HL-60 (cell line): ENCODE measurements at places on chromosomes 12 and 14.

- DNase-seq = no peak
These were observed 383.4 kb downstream of the PAWR start for GRCh38 chr12:79307340-79307739.

DNA sequence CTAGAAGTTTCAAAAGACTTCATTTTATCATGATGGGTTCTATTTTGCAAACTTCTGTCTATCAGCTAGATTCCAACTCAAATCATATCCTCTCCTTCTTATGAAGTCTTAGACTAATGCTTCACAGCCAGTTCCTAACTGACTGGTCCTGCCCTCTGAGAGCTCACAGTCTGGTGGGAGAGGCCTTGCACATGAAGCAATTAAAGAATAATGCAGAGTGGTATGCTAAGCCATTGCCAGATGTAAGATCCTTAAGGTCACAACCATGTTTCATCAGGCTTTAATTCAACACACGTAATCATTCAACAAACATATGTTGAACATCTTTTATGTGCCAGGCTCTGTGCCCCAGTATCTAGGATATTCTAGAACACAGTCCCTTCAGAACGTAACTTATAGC, 125.8 kb upstream of the TMPO start:
- DNase-seq = no peak

- no peak for DNase-seq
These were observed 14.0 kb downstream of the GPR68 start for GRCh38 chr14:91230397-91231035.

- no peak for DNase-seq
These were observed 524.8 kb downstream of the FUT8 start for GRCh38 chr14:65937079-65937959.

DNA sequence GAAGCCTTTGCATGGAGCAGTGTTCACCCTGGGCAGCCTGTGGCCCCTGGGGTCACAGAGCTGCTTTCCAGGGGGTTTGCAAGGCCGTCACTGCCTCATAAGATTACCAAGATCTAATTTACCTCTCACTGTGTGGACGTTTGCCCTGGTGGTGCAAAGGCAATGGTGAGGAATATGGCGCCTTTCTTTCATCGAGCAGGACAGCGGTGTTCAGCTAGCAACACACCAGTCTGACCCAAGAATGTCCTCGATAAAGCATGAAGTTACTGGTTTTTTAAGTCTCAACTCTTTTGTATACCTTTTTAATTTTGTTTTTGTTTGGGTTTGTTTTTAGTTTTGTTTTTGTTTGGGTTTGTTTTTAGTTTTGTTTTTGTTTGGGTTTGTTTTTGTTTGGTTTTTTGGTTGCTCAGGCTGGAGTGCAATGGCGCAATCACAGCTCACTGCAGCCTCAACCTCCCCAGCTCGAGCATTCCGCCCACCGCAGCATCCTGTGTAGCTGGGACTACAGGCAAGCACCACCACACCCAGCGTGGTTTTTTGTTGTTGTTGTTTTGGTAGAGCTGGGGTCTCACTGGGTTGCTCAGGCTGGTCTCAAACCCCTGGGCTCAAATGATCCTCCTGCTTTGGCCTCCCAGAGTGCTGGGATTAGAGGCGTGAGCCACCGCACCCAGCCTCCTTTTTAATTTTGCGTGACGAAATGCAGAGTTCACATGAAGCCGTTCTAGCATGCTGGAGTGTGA, 57.9 kb downstream of the PPP2R5C start:
- no peak for DNase-seq

DNA sequence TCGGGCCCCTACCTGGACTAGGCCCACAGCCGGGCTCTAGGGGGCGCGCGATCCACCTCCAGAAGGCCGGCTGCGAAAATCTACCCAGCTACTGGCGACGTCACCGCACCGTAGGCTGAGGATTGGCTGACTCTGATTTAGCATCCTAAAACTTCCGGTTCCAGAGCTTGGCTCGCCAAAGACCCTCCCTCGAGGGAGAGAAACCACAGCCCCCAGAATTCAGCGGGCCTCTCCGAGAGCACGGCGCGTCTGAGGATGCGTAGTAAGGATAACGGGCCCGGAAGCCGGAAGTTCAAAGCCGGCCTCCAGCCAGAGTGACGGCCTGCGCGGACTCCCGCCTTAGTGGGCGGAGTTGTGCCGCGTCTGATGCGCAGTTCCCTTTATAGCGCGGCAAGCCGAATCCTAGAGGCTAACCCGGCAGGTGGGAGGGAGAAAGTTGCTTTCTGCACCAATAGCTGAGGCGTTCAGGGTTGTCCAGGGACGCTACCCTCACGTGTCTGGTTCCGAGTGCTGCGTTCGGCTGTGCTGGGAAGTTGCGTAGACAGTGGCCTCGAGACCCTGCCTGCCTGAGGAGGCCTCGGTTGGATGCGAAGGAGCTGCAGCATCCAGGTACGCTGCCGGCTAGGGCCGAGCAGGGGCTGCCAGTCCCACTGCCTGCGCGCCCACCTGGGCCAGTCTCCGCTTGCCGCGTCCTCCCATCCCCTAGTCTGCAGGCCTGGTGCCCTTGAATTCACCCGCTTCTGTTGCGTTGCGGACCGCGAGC, at the start of gene COX14:
Gene COX14 (plus strand): TSS at position 544 of the 763 bp plus-strand sequence. CDS start 7,808 bp downstream, outside the sequence.
- DNase-seq = peak; percentile 98

GRCh38 chr12:3938042-3938544, 64.9 kb upstream of the PARP11 start:
- no peak for DNase-seq

DNA sequence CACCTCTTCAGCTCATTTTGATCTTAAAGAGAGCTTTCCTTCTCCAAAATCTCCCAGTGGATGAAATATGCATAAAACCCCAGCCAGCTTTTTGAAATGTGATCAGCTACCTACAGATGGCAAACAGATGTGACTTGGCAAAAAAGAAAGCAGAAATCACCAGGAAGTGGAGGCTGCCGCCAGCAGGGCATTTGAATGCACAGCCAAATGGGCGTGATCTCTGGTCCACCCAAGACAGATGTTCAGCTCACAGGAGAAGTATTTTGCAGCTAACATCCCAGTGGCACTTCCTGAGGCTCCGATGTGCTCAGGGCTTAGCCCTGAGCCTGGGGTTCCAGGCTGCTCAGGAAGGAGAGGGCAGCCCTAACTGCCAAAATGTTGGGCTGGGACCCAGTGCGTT, 78.3 kb downstream of the LGMN start:
- peak; percentile 82 for DNase-seq

DNA sequence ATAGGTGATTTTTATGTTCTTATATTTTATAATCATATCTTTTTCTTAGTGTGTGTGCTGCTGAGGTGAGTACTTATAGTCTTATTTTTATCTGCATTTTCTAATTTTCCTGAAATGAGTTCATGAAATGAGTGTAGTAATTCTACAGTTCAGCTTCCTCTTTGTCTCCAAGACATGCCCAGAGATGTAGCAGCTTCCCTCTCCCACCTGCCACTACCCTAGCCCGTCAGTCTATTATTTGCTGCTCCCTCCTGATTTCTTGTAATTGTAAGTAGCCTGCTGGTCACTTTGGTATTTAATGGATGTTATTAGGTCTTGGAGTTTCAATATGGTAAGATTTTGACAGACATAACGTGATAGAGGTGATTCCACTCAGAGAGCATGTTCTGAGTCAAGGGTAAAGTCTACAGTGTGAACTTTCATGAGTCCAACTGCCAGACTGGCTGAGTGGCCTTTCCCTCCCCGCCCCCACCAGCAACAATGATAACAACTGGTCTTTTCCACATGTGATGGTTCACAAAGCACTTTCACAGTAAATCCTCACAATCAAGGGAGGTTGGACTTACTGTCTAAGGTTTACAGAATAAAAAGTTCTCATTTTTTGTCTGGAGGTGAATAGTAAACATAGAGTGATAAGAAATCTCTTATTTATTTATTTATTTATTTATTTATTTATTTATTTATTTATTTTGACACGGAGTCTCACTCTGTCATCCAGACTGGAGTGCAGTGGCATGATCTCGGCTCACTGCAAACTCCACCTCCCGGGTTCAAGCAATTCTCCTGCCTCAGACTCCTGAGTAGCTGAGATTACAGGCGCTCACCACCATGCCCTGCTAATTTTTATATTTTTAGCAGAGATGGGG, 4.2 kb upstream of the RIPK3 start:
- no peak for DNase-seq

- DNase-seq = peak; percentile 54
These were observed 201.9 kb upstream of the FOXN3 start for GRCh38 chr14:89618811-89619551.

DNA sequence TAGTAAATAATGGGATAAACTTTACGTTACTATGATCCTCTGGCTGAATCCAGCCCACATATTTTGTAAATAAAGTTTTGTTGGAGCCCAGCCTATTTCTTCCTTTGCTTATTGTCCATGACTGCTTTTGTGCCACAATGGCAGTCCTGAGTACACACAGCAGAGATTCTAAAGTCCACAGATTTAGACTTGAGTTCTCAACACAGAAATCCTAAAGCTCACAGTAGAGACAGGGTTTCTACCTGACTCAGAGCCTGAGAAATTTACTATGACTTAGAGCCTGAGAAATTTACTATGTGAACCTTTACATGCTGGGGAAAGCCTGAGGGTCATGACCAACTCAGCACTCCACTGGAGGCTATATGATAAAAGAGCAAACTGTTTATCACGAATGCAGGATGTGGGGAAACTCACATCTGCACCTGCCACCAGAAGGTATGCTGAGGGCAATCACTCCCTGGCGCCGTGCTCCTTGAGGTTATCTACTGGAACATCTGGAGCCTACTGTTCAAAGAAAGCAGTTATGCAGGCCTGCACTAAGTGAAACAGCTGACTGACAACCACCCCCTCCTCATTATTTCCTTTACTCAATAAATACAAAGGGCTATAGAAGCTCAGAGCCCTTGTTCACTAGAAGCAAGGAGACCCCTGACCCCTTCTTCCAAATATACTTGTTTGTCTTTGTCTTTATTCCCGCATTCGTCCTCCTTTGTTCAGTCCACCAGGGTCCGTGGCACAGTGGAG, 52.6 kb upstream of the BICD1 start:
- no peak for DNase-seq

DNA sequence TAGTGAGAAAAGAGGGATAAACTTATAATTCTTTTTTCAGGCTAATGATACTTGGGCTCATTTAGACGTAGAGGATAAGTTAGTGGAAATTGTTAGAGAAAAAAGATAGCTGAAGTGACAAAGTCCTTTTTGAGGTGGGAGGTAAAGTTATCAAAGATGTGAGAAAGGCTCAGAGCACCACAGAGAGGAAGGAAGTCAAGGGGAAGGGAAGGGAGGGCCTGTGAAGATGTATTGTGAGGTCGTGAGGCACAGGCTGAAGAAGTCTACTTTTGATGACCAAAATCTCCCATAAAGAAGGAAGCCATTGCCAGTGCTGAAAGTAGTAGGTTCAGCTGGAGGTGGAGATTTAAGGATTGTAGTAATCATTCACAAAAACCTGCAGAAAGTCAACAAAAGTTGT, 19.4 kb upstream of the PTGDR start:
- no peak for DNase-seq

- no peak for DNase-seq
These were observed 1589.7 kb upstream of the FLRT2 start for GRCh38 chr14:83940253-83940652.

DNA sequence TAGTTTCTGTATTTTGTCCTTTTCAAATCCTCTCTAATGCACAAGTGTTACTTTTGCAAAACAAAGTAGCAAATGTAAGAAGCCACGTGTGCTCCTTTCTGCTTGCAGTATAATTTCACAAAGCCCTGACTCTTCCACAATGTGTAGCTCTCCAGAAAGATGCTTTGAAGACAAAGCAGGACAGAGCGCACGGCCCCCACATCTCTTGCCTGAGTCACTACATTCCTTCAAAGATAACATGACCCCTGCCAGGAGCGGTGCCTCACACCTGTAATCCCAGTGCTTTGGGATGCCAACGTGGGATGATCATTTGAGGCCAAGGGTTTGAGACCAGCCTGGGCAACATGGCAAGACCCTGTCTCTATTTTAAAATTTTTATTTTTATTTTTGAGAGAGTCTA, 40.5 kb downstream of the JAG2 start:
- DNase-seq = no peak
